ENCODE measurements at places on chromosomes 4 and X.

DNA sequence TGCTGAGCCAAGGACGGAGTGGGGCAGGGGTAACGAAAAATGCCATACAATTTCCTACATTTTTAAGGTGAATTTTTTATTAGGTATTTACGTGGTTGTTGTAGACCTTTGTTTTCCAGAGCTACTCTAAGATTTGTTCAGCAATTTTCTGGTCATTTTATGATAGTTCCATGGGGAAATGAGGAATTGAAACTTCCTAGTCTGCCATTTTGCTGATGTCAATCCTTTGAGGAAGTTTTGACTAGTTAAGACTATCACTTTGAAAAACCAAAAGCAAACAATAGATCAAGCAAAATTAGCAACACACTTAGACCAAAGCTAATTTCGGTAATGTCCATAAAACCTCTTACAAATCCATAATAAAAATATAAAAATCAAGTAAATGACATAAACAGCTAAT, 7.0 kb upstream of the TLR3 start:
- DNase-seq, result no peak

DNA sequence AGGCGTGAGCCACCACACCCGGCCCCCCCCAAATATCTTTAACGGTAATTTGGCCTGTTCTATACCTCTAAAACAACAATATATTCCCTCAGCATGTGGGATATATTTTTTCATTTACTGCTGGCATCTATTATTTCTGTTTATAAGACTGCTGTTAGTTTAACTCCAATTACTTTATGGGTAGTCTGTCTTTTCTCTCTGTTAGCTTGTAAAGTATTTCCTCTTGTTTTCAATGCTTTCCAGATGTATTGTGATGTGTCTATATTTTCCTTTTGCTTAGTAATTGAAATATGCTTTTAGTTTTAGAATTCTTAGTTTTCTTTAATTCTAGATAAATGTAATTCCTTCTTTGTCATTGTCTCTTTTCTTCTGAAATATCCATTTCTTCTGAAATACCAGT, 445.8 kb downstream of the ANKRD50 start:
- no peak for DNase-seq

- DNase-seq, result no peak
These were observed 5.2 kb downstream of the PKD2 start for GRCh38 chr4:88012647-88013046.

DNA sequence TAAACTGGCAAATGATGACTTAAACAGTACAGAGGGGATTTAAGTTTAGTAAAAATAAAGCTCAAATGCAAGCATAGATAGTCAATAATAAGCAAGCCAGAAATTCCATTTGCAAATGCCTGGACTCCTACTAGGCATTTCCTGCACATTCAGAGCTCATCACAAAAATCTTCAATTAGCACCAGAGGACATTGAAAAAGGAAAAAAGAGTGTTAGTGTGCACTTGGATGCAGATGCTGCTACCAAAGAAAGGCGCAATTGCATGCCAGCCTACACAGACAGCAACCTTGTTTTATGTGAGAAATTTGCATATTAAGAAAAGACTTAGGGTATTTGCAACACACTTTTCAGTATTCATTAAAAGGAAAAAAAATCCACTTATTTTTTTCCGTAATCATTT, 282.1 kb downstream of the GRIA2 start:
- DNase-seq, result no peak

DNA sequence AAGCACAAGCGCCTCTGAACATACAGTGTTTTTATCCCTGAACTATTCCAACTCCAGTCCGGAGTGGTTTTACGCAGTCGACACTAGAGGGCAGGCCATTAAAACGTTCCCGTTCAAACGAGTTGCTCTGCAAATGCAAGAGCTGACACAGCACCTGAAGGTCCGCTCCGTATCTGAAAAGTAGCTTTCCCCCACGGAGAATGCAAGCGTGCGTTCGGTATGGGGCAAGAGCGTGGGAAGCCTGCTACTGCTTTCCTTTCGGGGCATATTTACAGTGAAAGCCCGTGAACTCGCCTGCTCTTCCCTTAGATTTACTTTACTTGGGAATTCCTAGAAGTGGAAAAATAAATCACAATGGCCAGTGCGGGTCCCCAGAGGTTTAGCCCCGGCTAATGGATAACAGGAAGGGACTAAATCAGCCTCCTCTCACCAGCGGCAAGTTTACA, 190.8 kb downstream of the TSPAN5 start:
- DNase-seq, result no peak

DNA sequence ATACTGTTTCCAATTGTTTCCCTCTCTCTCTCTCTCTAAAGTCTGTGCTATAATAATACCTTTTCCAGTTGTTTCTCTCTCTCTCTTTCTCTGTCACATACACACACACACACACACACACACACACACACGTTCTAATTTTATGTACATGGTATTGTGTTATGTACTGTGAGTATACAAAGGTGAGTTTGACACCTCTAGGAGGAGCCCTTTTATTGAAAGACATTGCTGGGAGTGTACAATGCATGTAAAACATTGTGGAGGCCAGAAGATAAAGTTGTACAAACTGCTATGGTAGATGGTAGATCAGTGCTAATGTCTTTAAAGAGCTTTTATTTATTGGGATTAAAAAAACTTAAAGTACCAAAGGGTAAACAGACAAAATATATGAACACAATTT, 53.6 kb downstream of the BLTP1 start:
- no peak for DNase-seq

DNA sequence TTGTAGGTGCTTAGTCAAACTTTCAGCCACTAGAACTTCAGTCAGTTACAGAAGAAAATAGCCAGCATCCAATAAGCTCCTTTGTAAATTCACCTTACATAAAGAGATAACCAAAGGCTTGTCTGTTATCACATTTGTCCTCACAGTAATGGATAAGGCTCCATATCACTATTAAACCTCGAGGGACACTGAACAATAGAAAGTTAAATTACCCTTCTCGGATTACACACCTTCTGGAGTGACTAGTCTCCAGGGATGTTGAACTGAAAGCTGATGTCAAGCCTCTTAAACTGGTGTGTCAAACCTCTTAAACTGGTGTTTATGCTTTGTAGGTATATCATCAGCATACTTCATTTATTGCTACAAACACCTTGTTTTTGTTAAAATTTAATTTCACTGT, 639.0 kb downstream of the CENPC start:
- no peak for DNase-seq

GRCh38 chr4:95071851-95072250, 314.1 kb downstream of the BMPR1B start:
- no peak for DNase-seq

DNA sequence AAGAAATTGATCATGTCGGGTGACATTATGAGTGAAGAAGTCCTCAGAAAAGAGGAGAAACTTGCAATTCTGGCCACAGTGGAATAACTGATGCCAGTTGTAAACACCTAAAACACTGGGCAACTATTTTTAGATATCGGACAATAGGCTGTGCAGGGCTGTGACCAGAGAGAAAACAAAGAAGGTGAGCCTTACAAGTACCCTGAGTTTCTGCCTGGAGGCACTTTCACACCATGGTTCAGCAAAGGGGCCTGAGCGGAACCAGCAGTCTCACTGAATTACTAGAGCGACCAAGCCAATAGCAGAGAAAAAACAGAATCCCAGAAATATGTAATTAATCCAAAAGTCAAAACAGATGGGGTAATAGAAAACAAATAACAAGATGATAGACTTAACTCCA, 11.2 kb downstream of the IRAK1 start:
- no peak for DNase-seq

- no peak for DNase-seq
These were observed 47.7 kb upstream of the RASGEF1B start for GRCh38 chr4:81519427-81519773.

- no peak for DNase-seq
These were observed 202.6 kb downstream of the TMA16 start for GRCh38 chr4:163697121-163697520.

DNA sequence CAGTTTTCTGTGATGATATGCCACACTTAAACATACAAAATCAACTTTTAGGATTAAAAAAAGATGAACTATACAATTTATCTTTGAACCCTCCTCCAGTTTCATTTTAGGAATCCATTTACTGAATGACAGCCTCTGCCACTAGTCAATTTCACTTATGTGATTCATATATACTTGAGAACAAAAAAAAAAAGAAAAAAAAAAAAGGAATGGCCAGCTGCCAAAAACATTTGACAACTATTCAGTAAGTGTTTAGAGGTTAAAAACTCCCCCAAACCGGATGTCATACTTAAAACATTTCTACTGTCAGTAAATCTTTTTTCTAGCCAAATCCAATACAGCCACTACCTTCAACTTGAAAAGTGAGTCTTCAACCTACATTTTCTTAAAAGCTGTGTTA, 266.7 kb upstream of the MAGEB2 start:
- no peak for DNase-seq

DNA sequence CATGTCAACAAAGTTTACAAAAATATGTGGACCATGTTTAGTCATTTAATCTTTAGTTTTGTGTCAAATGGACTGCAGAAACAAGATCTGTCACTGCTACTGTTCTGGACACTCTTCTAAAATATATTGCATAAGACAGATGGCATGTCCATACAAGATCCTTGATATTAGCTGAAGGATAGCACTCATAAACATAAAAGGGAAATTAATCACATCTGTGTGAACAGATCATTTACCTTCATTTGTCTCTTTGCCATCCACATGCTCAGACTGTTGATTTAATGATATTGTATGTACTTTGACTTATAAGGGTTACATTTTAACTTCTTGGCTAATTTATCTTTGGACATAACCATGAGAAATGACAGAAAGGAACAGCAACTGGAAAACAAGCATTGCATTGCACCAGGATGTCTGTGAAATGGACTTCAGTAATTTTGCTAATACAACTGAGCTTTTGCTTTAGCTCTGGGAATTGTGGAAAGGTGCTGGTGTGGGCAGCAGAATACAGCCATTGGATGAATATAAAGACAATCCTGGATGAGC, at the start of gene UGT2B7:
TSS of gene UGT2B7 (plus strand) at position 364 of the 546 bp plus-strand sequence. CDS start at position 411, 47 bp downstream.
- DNase-seq, result no peak

DNA sequence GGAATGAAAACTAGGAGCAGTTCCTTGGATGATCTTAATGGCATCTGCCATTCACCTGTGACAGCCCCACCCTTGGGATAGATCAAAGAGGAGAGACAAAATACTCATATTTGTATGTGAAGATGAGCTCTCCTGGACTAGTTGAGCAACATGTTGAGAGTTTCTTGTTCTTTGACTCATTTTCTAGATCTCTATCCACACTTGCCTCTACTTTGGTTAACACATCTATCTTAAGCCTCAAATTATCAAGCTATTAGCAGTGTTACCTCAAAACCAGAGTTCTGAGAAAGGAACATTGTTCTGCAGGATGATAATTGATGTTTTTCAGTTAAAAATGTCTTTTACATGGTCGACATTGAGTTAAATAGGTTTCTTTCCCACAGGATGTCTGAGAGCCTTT, 94.2 kb upstream of the TEX13D start:
- no peak for DNase-seq

DNA sequence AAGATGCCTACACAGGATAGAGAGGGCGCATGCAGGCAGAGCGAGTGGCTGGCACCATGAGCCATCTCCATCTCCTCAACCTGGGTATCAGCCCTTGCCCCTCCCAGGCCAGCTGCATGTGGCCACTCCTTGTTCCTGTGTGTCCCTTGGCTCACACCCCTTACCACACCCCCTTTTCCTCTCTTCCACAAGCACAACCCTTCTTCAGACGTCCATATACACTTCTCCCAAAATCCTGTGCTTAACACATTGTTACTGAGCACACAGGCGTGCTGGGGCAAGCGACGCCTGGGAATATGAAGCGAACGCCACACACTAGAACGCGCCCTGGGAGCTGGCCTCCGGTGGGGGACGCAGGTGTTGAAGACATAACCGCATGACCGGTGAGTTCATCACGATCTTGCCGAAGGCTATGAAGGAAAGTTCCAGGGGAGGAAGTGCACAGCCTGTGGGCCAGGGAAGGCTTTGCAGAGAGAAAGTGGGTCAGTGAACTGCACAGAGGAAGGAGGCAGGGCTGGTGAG, 19.1 kb upstream of the KIAA0232 start:
- DNase-seq, result no peak

DNA sequence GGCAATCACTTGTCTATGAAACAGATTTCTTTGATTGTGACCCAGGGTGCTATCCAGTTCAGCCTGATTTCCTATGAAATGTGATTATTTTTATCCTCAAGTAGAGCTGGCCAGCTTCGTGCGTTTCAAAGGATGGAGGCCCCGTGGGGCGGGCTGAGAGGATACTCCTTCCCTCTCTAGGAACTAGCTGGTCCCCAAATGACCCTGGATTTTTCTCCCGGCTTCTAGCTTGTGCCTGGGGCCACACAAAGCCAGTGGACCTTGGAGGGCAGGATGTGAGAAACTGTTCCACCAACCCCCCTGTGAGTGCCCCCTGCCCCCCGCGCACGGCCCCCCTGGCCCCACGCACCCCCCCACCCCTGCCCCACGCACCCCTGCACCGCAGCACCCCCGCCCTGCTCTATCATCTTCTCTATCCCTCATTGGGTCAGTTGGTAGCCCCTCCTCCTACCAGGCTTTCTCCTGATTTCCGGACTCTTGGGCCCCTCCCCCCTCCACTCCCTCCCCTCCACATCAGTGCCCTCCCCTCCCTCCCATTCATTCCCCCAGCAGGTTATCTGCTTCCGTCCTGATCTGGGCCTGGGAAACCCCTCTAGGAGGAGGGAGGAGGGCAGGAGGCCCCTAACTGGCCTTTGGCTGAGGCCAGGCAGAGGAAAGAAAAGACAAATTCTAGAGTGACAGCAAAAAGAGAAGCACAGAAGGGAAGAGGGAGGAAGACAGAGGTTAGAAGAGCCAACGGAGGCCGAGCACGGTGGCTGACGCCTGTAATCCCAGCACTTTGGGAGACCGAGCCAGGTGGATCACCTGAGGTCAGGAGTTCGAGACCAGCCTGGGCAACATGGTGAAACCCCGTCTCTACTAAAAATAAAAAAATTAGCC, 3.3 kb downstream of the XPNPEP2 start:
- DNase-seq, result no peak

GRCh38 chr4:55014876-55015275, 110.5 kb downstream of the KDR start:
- no peak for DNase-seq

GRCh38 chr4:55941881-55942396, 6.8 kb upstream of the CEP135 start:
- no peak for DNase-seq

GRCh38 chr4:40506066-40506465, 123.6 kb downstream of the RBM47 start:
- DNase-seq, result no peak

DNA sequence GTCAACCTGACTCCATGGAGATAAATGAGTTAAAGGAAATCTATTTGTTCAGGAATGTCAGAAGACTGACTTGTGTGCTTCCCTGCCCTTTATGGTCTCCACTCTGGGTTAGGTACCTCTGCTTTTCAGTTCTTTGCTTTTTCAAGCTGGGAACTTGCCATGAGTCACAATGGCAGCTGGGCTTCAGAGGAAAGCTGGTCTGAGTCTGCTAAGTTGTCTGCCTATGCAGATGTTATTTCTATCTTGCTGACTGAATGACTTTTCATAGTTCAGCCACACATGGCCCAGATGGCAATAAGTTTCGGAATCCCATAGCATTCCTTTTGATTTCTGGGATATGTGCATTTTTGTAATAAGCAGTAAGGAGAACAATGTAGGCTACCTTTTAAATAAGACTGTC, 337.9 kb upstream of the FGF13 start:
- no peak for DNase-seq

GRCh38 chr4:52244848-52245247, 193.7 kb downstream of the SPATA18 start:
- no peak for DNase-seq

GRCh38 chrX:68985135-68985755, 156.4 kb downstream of the EFNB1 start:
- no peak for DNase-seq

GRCh38 chrX:24019448-24019847, 7.5 kb downstream of the KLHL15 start:
- no peak for DNase-seq

Measured in stimulated activated CD4-positive, alpha-beta T cell treated with anti-CD3 and anti-CD28 coated beads, TNF-alpha, amount 100 ng/mL, for 48 hours (primary cell).